ENCODE measurements at places on chromosomes 11 and 22. TPM values are rescaled to one million over a fixed set of nuclear protein-coding genes. Genes with fewer than 3 reads are reported as not detected.

Gene SCUBE2
- 8.2 TPM for polyA plus RNA-seq

DNA sequence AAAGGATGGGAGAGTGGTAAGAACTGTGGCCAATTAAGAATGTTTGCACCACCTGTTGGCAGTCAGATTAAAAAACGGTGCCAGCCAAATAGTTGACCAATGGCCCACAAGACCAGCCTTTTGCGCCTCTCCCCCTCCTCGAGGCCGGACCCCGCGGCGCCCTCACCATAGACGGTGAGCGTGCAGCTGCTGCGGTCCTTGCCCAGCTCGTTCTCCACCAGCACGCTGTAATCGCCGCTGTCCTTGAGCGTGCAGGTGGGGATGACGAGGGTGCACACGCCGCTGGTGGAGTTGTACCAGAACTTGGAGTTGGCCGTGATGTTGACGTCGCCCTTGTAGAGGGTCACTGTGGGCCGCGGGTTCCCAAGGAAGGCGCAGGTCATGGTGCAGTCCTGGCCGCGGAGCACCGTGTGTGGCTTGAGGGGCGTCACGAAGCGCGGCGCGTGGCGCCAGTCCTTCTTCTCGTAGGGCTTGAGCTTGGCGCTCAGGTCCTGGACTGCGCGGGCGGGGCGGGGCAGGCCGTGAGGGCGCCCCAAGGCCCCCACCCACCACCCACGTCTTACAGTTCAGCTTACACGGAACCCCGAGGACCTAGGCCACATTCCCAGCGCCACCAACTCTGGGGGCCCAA lies 7.2 kb downstream of the TMEM86A start:
- peak; percentile 75 for DNase-seq

Gene PATE2
- polyA plus RNA-seq, result not detected

Gene CD3D
- polyA plus RNA-seq, result 0.85 TPM

- peak; percentile 48 for DNase-seq
These were observed 60.0 kb downstream of the PKNOX2 start for GRCh38 chr11:125224391-125225021.

Measured in ovary (tissue), 10 donors.